ENCODE measurements at places on chromosomes 13 and 19.

- no peak for DNase-seq
These were observed 32.7 kb upstream of the OLFM2 start for GRCh38 chr19:9968820-9969687.

- DNase-seq = no peak
These were observed 1.2 kb upstream of the NUMBL start for GRCh38 chr19:40691421-40692211.

- no peak for DNase-seq
These were observed 25.7 kb upstream of the FREM2 start for GRCh38 chr13:38661010-38661675.

DNA sequence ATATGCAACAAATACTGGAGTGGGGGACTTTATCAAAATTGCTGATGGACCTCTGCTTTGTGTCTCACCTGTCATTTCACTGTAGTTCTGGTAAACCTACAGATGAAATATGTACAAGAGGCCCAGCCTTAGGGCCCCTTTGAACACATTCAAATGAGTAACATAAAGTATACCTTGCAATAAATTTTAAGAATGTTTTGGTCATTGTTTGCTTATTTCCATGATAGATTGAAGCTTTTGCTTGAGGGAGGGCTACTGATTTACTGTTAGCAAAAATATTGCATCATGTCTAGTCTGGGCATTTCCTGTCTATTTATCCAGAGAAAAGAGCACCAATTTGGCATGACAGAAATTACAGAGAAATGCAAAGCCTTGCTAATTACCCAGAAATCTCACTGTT lies 705.5 kb upstream of the PCDH9 start:
- no peak for DNase-seq

DNA sequence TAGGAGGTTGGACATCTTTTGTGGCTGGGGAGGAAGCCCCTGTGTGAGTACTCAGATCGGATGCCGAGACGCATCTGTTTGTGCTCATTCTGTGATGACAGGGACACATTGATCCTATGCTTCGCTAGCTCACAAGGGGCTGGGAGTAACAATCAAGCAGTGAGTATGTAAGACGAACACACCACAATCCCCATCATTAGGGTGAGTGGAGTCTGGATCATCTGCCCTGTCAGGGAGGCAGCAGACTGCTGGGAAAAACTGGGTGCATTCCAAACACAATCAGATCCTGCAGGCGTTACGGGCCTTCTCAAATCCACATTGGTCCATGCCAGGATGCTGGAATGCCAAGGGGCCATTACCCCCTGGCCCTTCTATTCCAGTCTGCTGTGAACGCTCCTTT lies 64.1 kb upstream of the TSHZ3 start:
- DNase-seq = no peak

GRCh38 chr19:32936065-32936464 lies 35.7 kb downstream of the CEP89 start:
- DNase-seq = no peak

- no peak for DNase-seq
These were observed 47.8 kb downstream of the PEPD start for GRCh38 chr19:33473653-33474305.

GRCh38 chr19:47381653-47382279 lies 32.7 kb downstream of the DHX34 start:
- no peak for DNase-seq
